Fibroblast of skin of right quadriceps (primary cell): ENCODE measurements at places on chromosomes 3 and 15.
A peak's percentile ranks its signal among the peaks of the same experiment; 100 is the strongest.

GRCh38 chr15:74892313-74892712 is 2.5 kb downstream of the MPI start:
- DNase-seq: no peak

- no peak for DNase-seq
Measured at GRCh38 chr3:162365066-162365719, 868.6 kb downstream of the OTOL1 start.

GRCh38 chr15:50543556-50543955 is 2.9 kb downstream of the USP50 start:
- DNase-seq: peak; percentile 34

DNA sequence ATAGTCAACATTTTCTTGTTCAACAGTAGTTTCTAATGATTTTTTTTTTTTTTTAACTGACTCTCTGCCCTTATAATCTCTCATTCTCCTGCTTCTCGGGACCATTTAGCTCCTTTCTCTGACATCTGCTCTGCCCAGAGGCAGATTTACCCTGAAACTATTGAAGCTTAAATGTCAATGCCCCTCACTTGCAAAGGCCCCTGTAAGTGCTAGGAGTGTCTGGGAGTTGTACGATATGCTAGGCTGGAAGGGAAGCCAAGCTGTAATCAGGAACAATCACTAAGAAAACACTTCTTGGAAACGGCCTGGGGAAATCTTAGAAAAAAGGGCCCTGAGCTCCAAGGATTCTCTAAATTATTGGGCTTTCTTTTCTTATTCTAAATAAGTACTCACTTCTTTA is 5.8 kb upstream of the PLOD2 start:
- DNase-seq: no peak

DNA sequence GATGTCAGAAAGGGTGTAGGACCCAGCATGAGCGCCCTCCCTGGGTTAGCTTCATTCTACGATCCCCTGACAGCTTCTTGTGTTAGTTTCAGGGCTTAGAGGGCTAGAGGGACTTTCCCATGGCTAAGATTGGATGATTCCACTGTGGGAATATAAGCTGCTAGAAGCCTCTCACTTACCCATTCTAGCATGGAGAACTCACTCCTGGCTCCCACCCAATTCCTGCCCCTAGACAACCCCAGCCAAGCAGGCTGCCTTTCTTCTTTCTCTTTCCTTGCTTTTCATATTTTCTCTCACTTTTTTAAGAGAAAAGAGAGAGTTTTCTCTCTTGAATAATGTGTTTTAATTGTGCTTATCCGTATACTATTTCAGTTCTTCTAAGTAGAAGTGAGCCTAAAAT is 335.1 kb upstream of the CNTN6 start:
- DNase-seq: no peak

DNA sequence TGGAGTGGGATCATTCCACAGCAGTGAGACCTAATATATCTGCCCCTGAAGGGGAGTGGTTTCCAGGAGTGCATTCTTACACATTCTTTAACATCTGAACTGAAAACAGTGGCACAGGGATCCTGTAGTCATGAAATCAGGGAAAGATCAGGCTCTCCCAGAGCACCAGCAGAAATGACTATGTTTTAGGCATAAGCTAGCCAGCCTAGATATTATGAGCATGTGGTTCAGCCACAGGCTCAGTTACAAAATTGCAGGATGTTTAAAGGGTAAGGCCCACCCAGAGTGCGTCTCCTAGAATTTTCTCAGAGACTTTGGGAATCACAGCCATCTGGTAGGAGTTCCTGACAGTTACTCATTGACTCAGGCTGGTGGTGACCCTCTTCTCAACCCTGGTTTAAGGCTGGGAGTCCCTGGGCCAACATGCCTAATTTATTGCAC is 20.9 kb downstream of the FSTL1 start:
- peak; percentile 96 for DNase-seq

GRCh38 chr15:92971081-92971480 is 71.0 kb downstream of the CHD2 start:
- no peak for DNase-seq

GRCh38 chr15:67511606-67512005 is 9.3 kb upstream of the C15orf61 start:
- peak; percentile 64 for DNase-seq

GRCh38 chr15:90593499-90594158 is 63.9 kb downstream of the CRTC3 start:
- no peak for DNase-seq

GRCh38 chr15:48993380-48993779 is 29.7 kb upstream of the SHC4 start:
- peak; percentile 66 for DNase-seq

- DNase-seq: peak; percentile 26
Measured at GRCh38 chr3:78880603-78881461, 887.0 kb downstream of the ROBO1 start.

GRCh38 chr3:170322566-170323269 is 34.8 kb upstream of the SKIL start:
- DNase-seq: no peak

- no peak for DNase-seq
Measured at GRCh38 chr15:26097216-26097615, 234.1 kb upstream of the ATP10A start.

DNA sequence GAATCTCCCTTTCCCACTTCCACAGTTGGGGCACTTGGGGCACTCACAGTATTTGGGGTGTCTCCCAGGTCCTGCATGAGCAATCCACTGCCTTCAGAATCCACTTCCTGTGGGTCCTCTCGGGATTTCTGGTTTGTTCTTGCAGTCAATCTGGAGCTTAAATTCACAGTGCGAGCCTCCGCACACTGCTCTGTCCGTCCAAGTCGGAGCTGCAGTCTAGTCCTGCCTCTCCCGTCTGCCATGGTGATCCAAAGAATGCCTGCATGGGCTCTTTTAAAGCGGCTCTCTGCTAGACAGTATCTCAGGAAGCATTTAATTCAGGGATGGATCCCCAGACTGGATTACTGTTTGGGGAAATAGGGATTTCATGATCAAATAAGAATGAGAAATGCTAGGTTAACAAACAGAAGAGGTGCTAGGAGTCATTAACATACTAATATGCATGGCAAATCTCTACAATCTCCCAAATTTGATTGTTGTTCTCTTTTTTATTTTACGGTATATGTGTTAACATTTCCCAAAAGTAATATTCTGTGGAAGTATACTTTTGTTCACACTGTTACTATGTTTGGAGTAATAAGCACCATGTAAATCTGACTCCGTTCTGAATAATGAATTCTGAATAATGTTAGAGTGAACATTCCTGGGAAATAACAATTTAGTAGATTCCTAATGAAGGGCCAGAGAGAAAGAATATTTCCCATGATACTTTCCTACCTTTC is 142.5 kb downstream of the HCN4 start:
- DNase-seq: no peak

- no peak for DNase-seq
Measured at GRCh38 chr15:60017538-60018520, 13.7 kb downstream of the FOXB1 start.

- no peak for DNase-seq
Measured at GRCh38 chr3:31086148-31086547, 191.7 kb upstream of the GADL1 start.

DNA sequence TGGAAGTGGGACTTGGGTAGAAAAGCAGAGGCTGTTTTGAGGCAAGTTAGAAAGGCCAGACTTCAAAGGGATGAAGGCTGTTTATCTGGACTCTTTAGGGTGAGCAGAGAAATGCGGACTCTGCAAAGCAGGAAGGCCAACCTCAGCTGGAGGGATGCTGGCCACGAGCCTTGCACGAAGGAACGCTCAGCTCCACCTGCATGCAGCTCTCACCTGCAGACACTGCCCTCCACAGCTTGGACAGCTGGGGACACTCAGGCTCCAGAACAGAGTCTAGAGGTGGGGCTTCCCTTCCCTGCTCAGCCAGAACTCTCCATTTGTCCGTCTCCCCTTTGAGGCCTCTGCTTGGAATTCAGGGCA is 229.7 kb downstream of the ADAMTS17 start:
- DNase-seq: no peak

DNA sequence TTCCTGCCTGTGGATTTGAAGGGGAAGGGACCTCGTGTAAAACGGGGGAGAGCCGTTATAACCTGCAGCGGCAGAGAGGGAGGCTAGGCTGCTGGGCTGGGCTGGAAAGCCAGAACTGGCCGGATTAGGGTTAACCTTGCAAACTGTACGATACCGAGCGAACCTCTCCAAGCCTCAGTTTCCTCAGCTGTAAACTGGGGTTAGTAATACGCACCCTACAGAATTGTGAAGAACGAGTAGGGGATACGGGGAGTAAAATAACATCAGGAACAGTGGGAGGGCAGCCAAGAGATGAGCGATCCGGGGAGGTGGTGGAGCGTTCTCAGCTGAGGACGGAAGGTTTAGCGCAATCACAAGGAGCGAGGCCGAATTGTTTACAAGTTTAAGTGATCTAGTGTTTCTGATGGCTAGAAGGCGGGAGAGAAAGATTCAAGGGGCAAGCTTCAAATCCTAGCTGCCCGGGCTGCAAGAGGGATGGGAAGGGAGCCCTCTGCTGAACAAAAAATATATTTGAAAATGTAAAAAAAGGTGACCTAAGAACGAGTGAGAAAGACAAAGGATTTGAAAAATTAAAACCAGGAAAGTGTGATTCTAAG is 768 bp upstream of the SEMA5B start:
- peak; percentile 73 for DNase-seq

DNA sequence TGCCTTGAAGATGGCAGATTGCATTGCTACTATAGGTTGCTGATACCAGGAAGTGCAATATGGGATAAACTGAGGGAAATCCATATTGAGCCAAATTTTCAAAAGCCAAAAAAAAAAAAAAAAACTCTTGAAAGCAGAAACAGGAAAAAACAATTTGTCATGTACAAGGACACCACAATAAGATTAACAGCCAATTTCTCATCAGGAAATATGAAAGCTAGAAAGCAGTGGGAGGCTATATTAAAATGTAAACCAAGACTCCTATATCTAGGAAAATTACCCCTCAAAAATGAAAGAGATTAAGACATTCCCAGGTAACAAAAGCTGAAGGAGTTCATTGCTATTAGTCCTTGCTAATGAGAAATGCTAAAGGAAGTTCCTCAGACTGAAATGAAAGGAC is 462.8 kb upstream of the DPH6 start:
- DNase-seq: no peak

GRCh38 chr3:120182613-120183511 is 88.6 kb upstream of the GSK3B start:
- peak; percentile 59 for DNase-seq

DNA sequence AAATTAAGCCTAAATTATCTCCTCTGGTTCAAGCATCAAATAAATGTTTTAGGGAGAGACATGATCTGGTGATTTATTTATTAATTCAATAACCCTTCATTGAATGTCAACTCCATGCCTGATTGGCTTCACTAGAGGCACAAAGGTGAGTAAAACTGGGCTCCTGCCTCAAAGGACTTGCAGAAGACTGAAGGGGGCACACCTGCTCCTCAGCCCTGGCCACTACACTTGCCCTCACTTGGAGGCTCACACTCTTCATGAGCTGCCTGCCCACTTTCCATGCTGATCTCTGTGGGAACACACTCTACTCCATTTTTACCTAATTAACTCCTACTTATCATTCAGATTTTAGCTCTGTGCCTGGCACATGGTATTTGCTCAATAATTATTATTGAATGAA is 84.4 kb upstream of the KCNMB2 start:
- no peak for DNase-seq

DNA sequence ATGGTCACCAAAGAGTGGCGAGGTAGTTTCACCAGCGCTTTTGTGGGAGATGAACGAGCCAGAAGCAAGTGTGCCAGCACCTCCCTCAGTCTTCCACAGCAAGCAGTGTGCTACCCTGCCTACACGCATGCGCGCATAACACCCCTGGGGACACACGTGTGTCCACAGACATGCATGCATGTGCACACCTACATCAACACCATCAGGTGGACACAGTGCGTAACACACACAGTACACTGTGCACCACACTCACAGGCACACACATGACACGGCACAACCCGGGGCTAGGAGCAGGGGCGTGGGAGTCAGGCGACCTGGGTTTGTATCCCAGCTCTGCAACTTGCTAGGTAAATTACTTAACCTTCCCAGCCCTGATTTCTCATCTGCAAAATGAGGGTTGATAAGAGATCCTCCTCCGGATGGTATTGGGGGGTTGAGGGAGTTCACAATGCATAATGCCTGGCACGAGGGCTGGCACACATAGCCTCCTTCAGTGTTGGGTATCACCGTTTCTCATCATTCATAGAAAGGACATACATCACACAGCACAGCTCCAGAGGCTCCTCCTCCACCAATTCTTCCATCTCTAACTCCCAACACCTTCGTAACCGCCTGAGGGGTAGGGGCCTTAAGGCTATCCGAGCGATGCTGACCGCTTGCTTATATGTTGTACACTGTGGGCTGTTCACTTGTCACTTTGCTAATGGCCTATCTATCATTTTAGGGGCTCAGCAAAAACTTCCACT is 174.9 kb downstream of the SMAD6 start:
- DNase-seq: no peak

DNA sequence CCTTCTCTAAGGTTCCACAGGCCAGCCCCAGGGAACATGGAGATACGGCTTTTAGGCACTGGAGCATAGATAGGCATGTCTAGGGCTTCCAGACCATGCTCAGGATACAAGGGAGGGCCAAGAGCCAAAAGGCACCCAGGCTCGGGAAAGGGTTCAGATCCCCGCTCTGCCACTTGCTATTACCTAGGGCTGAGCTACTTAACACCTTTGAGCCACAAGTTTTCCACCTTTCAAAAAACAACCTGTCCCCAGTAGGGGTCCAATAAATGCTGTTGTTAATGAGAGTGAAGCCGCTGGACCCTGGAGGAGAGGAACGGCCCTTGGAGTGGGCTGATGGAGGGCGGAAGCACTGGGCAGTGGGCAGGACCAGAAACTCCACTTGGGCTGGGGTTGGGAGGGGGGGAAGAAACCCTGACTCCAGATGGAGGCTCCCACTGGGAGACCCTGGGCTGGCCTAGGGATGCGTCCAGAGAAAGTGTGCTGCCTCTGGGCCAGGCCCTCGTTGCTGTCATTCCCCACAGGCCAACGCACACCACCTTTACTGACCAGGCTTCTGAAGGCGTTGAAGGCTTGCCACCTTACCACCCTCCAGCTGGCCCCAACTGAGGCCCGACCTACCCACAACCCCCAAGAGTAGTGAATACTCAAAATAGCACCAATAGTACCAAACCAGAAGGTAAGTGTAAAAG is 8.6 kb upstream of the ITPKA start:
- no peak for DNase-seq

DNA sequence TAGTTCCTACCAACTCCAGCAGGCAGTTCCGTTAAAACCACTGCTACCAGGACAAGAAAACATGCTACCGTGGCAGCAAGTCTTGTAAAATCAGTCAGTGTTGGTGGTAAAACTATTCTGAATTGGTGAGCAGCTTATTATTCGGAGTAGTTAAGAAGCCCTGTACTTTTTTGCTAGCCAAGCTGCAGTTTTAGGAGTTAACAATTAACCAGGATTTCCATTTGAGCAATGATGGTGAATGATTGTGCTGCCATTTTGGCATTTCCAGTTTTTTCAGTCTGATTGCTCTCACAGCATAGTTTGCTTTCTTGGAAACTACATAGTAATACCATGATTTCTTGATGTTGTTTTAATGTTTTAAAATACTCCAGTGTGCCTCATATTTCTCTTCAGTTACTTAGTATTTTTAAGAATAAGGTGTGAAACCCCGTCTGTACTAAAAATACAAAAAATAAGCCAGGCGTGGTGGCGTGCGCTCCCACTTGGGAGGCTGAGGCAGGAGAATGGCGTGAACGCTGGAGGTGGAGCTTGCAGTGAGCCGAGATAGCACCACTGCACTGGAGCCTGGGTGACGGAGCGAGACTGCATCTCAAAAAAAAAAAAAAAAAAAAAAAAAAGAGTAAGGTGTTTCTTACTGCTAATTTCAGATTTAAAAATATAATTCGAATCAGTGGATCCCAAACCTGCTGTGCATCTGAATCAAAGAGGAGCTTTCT is 43.8 kb upstream of the SCAANT1 start:
- no peak for DNase-seq

- DNase-seq: no peak
Measured at GRCh38 chr3:63090656-63091055, 187.5 kb upstream of the SYNPR start.
